Fibroblast of skin of left biceps (primary cell): ENCODE measurements at places on chromosomes 2 and 18.
A peak's percentile ranks its signal among the peaks of the same experiment; 100 is the strongest.

DNA sequence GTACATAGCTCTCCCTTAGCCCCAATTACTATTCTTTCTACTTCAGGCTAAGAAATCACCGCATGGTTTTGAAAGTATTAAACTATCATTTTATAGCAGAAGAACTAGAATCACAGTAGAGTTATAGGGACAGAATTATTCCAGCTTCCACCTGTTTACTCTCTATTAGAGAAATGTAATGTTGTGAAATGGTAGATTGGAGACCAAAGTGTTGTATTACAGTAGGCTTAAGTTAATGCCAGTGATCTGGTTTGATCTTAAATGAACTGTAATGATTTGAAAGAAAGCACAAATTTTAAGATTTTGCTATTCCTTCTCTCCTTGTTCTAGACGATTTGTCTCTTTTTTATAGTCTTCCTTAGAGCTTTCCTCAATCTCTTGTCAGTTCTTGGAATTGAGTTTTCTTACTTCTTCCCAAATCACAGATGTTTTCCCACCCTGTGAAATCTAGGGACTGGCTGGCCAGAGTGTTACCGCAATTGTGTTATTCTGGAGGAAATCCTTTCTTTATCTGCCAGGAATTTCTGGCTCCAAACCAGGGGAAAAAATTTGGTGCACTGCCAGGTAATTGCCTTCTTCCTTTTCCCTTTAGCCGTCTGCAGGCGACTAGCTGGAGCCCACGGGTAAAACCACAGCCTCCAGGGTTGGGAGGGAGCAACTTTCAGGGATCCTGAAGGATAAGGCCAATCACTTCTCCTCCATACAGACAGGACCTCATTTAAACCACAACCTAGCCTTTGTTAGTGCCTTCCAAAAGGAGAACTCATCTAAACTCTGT, 51.7 kb downstream of the NOP58 start:
- peak; percentile 92 for DNase-seq

GRCh38 chr2:129437725-129438124, 541.7 kb upstream of the RAB6C start:
- no peak for DNase-seq

- DNase-seq = no peak
Observed at GRCh38 chr2:99880964-99881294, 261.5 kb downstream of the AFF3 start.

DNA sequence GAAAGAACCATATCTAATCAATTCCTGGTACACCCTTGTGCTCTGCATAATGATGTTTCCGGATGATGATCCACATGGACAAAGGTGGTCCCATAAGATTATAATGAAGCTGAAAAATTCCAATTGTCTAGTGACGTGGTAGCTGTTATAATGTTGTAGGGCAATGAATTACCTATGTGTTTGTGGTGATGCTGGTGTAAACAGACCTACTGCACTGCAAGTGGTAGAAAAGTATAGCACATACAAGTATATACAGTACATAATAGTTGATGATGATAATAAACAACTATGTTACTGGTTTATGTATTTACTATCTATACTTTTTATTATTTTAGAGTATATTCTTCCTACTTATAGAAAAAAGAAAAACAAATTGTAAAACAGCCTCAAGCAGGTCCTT, 8.4 kb downstream of the DGKD start:
- DNase-seq = no peak

- DNase-seq = no peak
Observed at GRCh38 chr2:85341269-85342029, 12.9 kb downstream of the RETSAT start.

- DNase-seq = peak; percentile 1
Observed at GRCh38 chr2:98308068-98308467, 38.2 kb upstream of the CNGA3 start.

DNA sequence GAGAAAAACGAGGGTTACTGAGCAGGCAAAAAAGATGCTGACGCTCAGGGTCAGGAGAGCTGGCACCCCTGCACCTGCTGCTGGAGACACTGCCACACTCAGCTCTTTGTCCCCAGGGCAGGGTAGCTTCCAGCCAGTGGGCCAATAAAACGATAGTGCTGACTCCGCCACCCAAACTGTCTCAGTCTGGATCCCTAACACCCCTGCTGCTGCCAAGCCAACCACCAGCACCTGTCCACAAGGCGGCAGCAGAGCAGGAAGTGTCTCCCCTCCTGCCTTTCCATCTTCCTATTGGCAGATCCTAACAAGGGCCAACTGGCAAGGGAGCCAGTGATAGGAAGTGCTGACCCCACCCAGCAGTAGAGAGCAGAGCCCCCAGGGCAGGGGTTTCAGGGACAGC, 531.5 kb upstream of the SALL3 start:
- no peak for DNase-seq
